Activated CD4-positive, alpha-beta T cell treated with anti-CD3 and anti-CD28 coated beads, Interleukin-2, amount 50 U/mL, for 16 hours (primary cell): ENCODE measurements at places on chromosomes 1 and 21.

GRCh38 chr1:25550155-25550506 lies 6.7 kb downstream of the LDLRAP1 start:
- DNase-seq, result peak; percentile 55

- no peak for DNase-seq
Measured at GRCh38 chr1:244271004-244271403, 180.7 kb downstream of the ADSS2 start.

- no peak for DNase-seq
Measured at GRCh38 chr1:31435471-31436409, 22.7 kb downstream of the SERINC2 start.

DNA sequence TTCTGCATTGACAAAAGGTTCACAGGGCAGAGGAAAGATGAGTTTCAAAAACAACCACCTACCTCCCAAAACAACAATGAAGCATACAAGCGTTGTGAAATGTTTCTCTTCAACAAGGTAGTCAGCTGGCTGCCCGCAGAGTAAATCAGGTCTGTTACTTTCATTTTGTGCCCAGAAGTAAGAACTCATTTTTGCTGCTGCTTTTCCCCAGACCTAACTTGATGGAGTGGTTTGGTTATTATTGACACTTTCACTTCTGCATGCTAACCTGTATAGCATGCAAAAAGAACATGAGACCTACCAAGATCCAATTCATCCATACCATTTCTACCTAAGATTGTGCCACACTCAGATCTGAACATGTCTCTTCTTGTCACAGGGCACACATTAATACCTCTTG lies 1.3 kb downstream of the SLC9C2 start:
- DNase-seq, result no peak

DNA sequence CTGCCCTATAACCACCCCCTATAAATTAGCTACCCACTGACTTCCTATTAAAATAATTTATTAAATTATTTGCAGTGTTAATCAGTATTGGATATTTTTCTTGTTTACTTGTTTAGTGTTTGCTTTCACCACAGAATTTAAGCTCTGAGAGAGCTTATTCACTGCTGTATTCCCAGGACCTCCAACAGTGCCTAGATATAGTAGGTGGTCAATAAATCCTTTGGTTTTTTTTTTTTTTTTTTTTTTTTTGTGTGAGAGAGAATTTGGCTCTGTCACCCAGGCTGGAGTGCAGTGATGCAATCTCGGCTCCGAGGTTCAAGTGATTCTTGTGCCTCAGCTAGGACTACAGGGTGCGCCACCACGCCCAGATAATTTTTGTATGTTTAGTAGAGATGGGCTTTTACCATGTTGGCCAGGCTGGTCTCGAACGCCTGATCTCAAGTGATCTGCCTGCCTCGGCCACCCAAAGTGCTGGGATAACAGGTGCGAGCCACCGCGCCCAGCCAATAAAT lies 1.1 kb upstream of the OSBPL9 start:
- no peak for DNase-seq

DNA sequence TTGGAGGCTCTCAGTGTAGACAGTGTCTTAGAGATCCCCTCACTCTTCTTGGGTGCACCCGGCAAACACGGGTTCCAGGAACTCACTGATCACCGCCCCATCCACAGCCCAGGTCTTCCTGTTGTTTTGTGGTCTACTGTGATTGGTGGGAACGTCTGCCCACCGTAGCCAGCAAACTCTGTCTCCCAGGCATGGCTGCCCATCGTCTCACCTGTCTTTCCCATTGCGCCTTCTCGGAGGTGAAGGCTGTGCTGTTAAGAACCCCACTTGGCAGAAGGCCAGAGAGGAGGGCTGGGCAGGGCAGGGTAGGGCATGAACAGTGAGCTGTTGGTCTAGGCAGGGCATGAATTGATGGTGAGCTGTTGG lies 14.1 kb upstream of the KCNA2 start:
- DNase-seq, result no peak

DNA sequence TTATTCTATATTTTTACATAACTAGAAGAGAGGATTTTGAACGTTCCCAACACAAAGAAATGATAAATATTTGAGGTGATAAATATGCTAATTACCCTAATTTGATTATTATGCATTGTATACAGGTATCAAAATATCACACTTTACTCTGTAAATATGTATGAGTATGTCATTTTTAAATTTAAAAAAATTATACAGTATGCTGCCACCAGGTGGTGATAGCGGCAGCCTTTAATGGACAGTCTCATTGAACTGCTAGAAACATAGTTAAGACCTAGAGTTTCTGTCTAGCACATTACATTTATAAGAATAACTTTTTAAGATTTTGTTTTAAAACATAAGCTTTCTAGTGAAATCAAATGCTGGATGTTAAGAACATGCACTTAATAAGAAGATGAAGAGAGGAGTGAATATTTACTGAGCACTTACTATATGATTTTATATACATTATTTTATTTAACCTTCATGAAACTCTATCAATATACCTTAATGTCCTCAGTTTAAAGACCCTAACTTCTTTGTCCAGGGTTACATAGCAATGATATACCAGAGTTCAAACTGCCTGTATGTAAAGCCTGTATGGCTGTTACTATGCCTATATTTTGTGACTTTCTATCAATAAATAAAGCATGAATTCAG lies 207.1 kb downstream of the NUF2 start:
- DNase-seq, result peak; percentile 36
